Stimulated activated naive CD8-positive, alpha-beta T cell treated with anti-CD3 and anti-CD28 coated beads, Interleukin-15, amount 100 ng/mL, for 72 hours (primary cell): ENCODE measurements at places on chromosomes 2 and 18.
A peak's percentile ranks its signal among the peaks of the same experiment; 100 is the strongest.

GRCh38 chr2:29212009-29212408, 96.8 kb downstream of the CLIP4 start:
- no peak for DNase-seq

DNA sequence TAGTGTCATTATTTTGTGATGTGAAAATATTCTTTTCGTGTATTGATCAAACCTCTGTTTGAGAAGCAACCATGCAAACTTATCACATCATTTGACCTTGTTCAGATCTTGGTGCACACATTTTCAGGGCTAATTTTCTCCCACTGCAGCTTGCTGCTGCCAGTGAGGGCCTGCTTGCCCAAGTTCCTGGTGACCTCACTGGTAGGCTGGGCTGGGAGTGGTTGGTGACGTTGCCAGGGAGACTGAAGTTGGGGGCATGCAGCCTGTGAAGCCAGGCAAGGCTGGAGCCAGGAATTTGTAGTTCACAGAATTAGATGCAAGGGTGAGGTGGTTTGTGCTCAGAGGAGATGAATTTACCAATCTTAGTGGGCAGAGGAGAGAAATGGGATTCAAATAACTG, 38.5 kb downstream of the PARD3B start:
- DNase-seq: no peak

- DNase-seq: peak; percentile 23
Measured at GRCh38 chr2:166180951-166181812, 53.4 kb upstream of the SCN1A start.

DNA sequence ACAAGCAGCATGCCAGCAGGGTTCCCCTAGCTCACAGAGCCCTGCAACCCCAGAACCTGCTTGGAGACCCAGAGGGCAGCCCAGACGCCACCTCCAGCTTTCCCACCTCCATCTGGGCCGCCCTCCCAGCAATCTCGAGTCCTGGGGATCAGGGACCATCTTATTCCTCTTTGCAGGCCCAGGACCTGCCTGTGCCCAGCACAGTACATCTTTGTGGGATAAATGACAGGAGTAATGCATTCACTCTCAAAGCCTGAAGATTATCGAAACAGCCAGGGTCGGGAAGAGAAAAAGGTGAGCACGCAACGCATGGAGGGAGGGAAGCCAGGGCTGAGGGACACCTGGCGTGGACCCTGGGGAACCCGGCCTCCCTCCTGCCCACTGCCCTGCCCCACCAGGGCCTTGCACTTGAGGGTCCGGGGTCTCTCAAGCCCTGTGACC, 144.1 kb downstream of the NDUFA10 start:
- no peak for DNase-seq

DNA sequence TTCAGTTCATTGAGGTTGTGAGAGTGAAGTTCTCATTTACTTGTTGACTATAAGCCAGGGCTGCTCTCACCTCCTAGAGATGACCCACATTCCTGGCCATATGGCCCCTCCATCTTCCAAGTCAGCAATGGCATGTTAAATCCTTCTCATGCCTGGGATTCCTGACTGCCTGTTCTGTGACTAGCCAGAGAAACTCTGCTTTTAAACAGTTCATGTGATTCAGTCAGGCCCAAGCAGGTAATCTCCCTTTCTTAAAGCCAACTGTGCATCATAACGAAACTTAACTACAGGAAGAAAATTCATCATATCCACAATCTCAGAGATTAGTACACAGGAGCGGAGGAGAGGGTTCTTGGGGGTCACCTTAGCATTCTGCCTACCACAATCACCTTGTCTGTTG, 11.5 kb downstream of the DPP4 start:
- DNase-seq: no peak

- no peak for DNase-seq
Measured at GRCh38 chr2:159922563-159922962, 124.6 kb upstream of the CD302 start.

GRCh38 chr2:119478978-119479295, 45.3 kb downstream of the SCTR start:
- DNase-seq: no peak

GRCh38 chr2:27264253-27264752, 1.5 kb upstream of the SLC30A3 start:
- peak; percentile 39 for DNase-seq

GRCh38 chr2:231015478-231015877, 19.6 kb downstream of the SPATA3 start:
- no peak for DNase-seq

DNA sequence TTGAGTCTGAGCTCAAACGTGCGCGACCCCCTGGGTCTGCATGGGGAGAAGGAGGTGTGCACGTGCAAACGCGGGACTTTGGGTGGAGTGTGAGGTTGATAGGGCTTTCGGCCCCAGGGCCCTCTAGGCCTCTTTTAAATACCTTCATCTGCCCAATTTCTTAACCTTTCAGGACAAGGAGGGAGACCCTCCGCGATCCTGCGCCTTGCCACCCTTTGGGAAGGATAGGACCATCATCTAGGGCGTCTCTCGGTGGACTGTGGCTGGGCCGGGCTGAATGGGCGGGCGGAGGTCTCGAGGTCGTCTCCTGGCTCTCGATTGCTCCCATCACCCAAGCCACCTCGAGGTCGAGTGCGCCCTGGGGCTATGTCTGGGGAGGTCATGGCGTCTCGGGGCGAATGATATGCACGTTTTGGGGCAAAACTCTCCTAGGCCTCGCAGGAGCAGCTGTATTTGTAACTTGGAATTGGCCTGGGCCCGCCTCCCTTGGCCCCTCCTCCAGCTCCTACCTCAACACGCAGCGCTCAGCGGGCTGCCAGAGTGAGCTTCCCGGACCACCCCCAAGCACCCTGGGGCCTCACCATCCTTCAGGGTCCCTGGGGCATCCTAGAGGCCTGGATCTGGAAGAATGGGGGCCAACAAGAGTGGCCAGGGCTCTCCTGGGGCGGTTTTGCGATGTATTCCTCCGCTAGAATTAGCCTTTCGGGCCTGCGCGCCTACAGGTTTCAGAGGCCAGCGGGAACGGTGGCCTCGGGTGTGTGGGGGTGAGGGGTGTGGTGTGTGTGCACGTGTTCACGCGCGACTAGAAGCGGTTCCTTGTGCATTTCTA, 8.7 kb upstream of the SIX3 start:
- no peak for DNase-seq

- no peak for DNase-seq
Measured at GRCh38 chr2:211930331-211930730, 608.3 kb downstream of the ERBB4 start.

DNA sequence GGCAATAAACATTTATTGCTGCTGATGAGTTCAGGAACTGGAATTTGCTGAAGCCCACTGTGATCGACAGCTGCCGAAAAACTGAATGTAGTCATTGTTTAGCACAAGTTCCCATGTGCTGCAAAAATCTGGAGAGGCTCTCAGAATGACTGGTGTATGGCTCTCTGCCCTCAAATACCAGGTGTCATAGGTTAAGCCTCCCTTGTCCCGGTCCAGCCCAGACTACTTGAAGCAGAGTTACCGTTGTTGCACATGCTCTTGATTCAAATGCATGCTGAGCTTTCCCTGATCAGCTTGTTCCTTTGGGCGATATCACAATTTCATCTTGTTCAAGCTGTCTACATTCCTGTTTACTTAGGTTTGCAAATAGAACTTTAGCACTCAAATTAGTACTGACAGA, 625.2 kb downstream of the CPS1 start:
- no peak for DNase-seq

GRCh38 chr2:174656676-174657176, 59.1 kb upstream of the WIPF1 start:
- no peak for DNase-seq

DNA sequence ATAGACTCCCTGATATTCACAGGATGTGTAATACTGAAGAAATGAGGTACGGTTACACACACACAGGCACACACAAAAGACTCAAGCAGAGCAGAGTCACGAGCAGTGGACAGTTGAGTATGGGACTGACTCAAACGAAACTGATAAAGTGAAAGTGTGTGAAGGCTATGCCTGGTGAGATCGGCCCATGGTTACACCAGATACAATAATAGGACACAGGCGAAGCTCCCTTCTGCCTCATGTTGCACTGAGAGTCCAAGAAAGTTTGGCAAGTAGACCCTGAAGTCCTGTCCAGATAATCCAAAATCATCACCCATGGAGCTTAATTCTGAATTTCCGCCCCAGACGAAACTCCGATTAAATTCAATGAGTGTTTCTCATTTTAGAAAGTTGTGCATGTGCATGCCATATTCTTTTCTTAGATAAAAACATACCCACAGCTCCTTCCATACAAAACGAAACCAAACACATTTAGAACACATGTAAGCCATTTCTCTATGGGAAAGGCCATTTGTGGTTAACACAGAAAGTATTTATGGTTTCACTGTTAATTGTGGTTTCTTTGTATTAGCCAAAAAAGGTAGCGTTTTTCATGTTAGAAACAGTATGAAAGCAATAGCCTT, 567.6 kb downstream of the PLCL1 start:
- DNase-seq: no peak

- DNase-seq: no peak
Measured at GRCh38 chr2:205280596-205281236, 401.6 kb upstream of the NRP2 start.

- DNase-seq: no peak
Measured at GRCh38 chr2:69095305-69095704, 82.3 kb downstream of the ANTXR1 start.

GRCh38 chr2:105928086-105928485, 183.4 kb downstream of the NCK2 start:
- no peak for DNase-seq
